ENCODE measurements at places on chromosomes 1 and 21.
A peak's percentile ranks its signal among the peaks of the same experiment; 100 is the strongest.

- DNase-seq, result peak; percentile 61
Observed at GRCh38 chr1:93437976-93438605, 9.8 kb upstream of the FNBP1L start.

DNA sequence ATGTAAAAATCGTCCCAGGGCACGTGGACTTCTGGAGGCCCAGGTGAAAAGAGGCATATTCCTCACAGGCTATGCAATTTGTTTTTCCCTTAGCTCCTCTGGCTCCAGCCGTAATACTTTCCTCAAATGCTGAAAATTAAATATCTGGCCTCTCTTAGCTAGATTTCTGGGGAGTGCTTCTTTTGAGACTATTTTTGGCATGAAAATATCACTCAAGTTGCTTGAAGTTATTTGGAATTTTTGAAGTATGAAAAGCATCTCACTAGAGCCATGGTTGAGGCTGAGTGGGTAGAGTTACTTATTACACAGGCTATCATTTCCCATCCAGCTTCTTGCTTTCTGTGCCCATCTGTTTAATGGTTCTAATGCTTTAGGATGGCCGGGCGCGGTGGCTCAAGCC, 59.7 kb downstream of the MYOM3 start:
- DNase-seq, result no peak

- peak; percentile 69 for DNase-seq
Observed at GRCh38 chr1:158003406-158003800, 10.0 kb downstream of the KIRREL1 start.

DNA sequence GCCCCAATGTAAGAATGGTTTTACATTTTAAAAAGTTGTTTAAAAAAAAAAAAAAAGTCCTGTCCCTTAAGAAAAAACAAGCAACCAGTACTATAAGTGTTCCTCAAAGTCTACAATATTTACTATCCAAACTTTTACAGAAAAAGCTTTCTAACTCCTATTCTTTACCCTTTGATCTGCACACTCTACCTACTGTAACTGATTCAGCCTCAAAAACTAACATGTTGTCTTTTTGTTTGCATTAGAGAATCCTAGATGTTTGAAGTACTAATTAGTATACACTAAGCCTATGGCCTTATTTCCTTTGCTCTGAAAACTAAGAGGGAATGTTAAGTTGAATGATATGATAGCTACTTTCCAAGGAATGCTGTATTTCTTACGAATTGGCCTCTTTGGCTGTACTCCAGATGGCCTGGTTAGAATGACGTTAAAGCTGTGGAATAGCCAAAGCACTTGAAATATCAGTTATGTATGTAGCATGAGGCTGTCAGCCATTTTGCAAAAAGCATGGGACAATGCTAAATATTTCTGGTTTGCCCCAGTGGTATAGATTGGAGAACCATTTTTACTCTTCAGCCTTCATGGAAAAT, 234.8 kb downstream of the GPR52 start:
- peak; percentile 75 for DNase-seq

- peak; percentile 81 for DNase-seq
Observed at GRCh38 chr1:77514921-77515776, 167.3 kb downstream of the ZZZ3 start.

GRCh38 chr1:58451560-58452191, 94.8 kb downstream of the OMA1 start:
- no peak for DNase-seq

DNA sequence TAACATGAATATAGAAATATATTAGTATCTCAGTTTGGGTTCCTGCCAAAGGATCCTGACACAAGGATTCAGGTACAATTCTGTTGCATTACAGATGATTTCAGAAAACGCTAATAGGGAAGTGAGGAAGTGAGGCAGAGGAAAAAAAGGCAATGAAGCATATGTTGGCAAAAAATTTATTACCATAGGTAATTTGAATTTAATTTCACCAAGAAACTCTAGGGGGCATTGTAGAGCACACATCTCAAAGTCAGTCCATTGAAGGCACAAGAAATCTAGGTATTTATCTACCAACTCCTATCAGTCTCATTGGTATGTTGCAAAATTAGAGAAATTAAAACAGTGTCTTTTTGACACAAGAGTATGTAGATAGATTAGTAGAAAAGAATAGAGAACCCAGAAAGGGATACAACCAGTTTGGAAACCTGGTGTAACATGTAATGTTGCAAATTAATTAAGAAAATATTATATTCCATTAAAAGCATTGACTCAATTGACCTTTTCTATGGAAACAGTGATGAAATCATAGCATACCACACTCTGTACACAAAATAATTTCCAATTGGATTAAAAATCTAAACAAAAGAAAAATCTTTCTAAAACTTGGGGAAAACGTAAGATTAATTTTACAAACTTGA, 104.9 kb upstream of the SNX7 start:
- DNase-seq, result peak; percentile 12

- DNase-seq, result peak; percentile 20
Observed at GRCh38 chr1:20830378-20830777, 43.3 kb upstream of the HP1BP3 start.

DNA sequence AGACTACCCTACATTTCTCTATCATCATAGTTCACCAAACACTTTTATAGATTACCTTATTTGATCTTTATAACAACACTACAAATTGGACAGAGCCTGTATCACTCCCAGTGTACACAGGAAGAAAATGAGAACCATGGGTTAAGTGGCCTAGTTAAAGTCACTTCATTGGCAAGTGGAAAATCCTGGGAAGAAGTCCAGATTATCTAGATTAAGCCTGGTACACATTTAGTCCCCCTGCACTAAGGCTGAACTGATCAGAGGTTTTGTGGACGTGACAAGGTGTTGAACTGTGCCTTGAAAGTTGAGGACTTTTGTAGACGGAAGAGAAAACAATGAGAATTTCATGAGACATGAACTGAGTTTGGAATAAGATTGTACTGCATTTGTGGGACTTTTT, 7.5 kb upstream of the USH2A start:
- no peak for DNase-seq

DNA sequence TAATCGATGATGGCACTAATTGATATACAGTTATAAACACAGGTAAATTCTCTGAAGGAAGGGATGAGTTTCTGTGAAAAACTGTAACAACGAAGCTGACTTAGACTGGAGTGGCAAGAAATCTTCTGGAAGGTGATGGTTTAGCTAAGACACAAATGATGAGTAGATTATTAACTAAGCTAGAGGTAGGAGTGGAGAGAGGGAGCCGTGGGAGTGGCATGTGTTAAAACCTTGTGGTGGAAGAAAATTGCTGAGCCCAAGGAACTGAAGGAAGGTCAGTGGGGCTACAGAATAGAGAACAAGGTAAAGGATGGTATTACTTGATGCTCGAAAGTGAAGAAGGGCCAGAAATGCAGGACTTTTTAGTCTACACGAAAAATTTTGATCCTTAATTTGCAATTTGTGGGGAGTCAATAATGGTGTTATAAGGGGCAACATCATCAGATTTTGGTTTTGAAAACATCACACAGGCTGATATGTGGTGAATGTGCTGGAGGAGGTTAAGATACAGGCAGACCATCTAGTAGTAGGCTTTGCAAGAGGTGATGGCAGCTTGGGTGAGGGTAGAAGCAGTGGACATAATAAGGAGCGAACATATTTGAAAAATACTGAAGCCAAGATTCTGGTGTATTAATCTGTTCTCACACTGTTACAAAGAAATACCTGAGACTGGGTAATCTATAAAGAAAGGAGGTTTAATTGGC, 93.8 kb downstream of the S1PR1 start:
- no peak for DNase-seq

- DNase-seq, result peak; percentile 4
Observed at GRCh38 chr21:17631195-17631594, 18.5 kb upstream of the BTG3 start.

- peak; percentile 5 for DNase-seq
Observed at GRCh38 chr1:82867781-82868180, 1067.0 kb downstream of the ADGRL2 start.

- no peak for DNase-seq
Observed at GRCh38 chr1:221809091-221810029, 67.5 kb upstream of the DUSP10 start.

GRCh38 chr1:103162360-103162759, 54.0 kb upstream of the COL11A1 start:
- no peak for DNase-seq

GRCh38 chr1:89279011-89279466, 6.4 kb upstream of the GBP5 start:
- DNase-seq, result no peak

DNA sequence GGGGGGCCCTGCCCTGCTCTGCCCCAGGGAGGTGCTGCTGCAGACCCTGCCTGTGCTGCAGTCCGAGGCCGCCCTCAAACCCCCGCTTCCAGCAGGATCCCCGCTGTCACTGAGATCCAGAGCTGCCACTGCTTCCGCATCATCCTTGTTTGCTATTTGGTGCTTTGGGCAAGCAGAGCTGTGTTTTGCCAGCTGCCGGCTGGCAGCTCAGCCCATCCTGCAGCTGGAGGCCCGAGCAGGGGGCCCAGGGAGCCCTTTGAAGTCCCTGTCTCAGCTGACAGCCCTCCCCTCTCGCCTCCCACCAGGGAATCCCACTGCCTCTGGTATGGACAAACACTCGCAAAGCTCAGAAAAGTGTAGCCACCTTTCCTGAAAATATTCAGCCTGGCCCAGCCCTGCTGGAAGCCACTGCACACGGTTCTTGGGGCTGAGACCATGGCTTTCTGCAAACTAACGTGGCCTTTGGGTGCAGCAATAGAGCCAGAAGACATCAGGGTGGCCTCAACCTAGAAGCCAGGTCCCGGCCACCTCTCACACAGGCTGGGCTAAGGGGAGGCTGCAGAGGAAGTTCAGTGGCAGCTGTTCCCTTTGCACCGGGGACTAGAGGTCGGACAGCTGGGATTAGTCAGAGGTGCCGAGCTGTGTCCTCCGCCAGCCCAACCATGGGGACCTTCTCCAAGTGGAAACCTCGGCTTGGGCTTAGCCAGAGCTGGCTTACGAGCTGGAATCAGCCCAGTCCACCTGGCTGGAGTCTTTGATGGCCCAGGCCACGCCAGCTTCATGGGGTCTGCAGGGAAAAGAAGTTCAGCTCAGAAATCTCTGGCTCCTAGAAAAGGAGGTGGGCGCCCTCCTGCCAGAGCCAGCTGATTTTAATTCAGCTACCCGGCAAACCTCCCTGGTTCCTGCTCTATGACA, 107.1 kb downstream of the SPSB1 start:
- DNase-seq, result peak; percentile 28

- no peak for DNase-seq
Observed at GRCh38 chr1:212118872-212119260, 83.3 kb downstream of the DTL start.

GRCh38 chr1:159705251-159705903, 9.0 kb downstream of the CRP start:
- DNase-seq, result no peak

DNA sequence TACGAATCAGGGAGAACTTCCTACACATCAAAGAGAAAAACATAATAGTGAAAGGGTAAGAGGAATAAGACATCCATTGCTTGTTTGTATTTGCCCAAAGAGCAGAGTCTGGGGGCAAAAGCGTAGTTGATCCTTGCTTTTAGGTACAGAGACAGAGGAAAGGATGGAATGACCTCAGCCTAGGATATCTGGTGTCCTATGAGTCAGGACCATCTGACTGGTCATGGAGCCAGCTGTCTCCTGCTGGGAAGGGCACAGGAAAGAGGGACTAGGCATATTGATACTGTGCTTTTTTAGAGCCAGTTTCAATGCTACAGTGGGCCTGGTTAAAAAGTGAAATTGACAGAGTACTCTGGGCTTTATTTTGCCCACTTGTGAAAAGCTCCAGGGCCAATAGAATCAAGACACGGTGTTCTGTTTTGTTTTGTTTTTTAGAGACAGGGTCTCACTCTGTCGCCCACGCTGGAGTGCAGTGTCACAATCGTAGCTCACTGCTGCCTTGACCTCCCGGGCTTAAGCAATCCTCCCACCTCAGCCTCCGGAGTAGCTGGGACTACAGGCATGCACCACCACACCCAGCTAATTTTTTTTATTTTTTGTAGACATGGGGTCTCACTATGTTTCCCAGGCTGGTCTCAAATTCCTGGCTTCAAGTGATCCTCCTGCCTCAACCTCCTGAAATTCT, 3.2 kb downstream of the PLEKHO1 start:
- no peak for DNase-seq

DNA sequence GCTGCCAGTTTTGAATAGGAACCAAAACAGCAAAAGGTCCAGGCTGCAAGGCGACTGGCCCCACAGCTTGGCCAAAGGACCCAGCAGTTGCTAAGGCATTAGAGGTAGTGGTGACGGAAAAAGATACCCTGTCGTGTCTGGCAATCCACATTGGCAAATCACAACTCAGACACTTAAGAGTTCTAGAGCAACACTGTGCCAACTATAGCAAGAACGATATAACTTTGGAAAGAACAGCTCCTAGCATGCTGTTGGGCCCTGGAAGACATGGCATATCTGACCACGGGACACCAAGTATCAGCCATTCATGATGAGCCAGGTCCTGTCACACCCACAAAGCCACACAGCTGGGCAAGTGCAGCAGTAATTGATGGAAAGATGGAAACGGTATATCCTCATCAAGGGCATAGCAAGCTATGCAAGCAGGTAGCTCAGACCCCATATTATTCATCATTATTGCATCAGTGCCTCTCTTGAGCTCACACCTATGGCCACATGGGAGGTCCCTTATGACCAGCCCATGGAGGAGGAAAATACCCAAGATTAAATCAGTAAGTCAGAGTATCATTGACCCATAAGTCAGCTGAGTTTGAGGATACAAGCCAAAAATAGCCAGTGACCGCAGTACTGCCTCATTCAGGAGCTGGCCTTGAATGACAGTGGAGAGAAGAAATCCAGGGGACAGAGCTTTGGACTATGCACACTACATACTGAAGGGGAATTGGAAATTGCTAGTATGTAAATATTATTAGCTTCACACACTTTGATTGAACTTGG, 221.2 kb downstream of the SETD4 start:
- no peak for DNase-seq

DNA sequence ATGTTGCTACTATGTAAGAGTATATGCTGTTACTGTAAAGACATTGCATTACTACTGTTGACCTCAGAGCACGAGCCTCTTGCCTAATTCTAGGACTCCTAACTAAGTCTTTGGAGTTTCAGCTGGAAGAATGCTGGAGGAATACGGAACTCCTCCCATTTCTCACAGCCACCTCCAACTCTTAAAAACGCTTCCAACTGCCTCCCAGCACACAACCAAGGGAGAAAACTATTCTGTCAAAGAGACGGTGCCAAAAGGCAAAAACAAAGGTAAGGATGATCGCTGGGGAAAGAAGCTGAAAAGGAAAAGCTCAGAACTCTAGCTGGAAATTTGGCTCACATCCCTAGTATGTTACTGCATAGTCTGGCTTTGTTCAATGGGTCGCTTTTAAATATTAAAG, at the start of gene FMO2:
TSS of gene FMO2 (plus strand) at position 210 of the 400 bp plus-strand sequence. CDS start 414 bp downstream, outside the sequence.
- DNase-seq, result peak; percentile 16

DNA sequence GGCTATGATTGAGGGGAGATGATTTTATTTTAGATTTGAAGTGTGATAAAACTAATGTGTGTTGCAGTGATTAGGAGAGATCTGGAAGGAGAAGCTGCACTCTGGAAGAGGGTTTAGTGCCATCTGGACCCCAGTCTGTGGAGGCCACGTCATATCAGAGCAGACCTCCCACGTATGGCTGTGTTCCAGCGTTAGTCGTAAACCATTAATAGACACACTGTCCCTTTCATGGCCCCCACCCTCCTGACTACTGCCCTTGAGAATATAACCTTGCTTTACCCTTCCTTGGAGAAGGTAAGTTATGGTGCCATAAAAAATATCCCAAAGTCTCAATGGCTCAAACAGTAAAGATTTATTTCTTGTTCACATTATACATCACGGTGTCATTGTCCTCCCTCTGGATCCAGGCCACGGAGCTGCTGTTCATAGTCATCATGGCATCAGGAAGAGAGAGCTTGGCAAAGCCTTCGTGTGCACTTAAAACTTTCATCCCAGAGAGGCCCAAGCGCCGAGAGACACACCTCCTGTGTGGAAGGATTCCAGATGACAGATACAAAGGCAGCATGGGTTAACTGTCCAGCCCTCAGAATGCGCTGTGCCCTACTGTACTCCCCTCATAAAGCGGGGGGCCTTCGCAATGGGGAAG, 33.2 kb downstream of the RHOU start:
- no peak for DNase-seq
